Eye (tissue), 1 donor: ENCODE measurements at places on chromosomes 7 and 10.

DNA sequence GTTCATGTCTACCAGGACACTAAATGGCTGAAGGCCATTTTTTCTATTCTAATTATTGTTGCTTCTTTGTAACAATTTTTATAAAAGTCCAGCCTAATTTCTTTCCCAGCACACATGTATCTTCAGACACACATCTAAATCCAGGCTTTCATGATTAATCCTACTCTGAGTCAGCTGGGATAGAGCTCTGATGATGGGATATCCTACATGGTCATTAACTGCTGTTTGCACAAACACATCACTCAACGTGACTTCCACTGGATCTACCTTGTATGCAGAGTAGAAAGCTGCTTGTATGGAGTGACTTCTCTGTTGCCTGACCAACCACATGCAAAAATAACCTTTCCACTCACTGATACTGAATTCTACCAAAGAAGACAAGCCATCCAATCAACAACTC, 260.9 kb downstream of the AHR start:
- no peak for DNase-seq

GRCh38 chr7:105346593-105347322, 42.0 kb downstream of the SRPK2 start:
- DNase-seq, result no peak

GRCh38 chr10:78960316-78960800, 108.4 kb upstream of the ZMIZ1 start:
- peak; percentile 69 for DNase-seq

DNA sequence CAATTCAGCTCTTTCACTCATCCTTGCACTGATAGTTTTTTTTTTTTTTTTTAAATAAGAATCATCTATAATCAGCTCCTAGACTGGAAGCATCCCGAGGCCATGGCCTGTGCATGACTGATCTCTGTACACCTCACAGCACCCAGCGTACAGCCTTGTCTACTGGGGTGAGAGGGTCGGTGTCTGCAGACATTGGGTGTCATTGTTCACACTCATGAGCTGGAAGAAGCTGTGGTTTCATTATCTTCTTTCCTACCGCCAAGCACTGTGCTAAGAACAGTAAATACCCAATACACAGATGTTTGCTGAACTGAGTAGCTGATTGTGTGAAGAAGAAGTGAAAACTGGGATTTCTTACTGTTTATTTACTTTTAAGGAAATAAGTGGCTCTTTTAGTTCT, 123.6 kb downstream of the CLEC2L start:
- DNase-seq, result no peak

DNA sequence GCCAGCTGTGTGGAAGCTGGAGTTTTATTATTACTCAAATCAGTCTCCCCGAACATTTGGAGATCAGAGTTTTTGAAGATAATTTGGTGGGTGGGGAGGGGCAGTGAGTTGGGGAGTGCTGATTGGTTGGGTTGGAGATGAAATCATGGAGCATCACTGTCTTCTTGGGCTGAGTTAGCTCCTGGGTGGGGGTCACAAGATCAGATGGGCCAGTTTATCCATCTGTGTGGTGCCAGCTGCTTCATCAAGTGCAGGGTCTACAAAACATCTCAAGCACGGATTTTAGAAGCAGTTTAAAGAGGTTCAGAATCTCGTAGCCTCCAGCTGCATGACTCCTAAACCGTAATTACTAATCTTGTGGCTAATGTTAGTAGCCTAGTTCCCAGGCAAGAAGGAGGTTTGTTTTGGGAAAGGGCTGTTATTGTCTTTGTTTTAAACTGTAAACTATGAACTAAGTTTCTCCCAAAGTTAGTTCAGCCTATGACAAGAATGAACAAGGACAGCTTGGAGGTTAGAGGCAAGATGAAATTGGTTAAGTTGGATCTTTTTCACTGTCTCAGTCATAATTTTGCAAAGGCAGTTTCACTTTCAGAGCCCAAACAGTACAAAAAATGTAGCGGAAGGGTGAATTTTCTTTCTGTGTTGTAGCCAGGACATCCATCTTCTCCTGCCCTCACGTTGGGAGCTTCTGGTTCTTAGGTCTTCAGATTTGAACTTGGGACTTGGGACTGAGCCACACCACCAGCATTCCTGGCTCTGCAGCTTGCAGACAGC, 43.1 kb downstream of the KLF6 start:
- no peak for DNase-seq

DNA sequence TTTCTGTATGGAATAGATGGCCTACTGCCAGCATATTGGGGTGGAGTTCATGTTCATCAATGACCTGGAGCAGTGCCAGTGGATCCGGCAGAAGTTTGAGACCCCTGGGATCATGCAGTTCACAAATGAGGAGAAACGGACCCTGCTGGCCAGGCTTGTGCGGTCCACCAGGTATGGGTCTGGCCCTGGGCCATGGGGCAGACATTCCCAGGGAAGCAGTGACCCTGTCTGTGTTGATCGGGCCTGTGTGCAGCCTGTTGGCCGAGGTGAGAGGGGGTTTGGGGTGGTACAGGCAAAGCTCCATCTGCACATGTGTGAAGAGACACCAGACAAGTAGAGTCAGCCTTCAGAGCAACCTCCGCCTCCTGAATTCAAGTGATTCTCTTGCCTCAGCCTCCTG, 67.3 kb downstream of the OGDH start:
- no peak for DNase-seq

DNA sequence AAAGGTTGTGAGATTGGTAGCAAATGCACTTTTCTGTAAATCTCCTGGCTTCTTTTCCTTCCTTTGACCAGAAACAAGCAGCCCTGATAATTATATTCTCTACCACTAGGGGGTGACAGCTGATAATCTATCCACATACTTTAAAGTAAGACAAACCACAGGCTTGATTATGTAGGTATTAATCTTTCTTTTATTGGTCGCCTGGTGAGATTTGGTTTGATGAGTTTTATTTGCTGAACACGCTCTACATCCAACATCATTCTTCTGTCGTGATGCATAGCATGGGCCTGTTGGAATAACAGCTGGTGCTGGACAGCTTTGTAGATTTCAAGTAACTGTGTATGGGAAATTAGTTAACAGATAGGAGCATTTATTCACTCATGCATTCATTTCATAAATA, 63.5 kb downstream of the ZNF365 start:
- DNase-seq, result peak; percentile 87

- no peak for DNase-seq
Measured at GRCh38 chr10:103449208-103450144, 2.7 kb downstream of the CALHM2 start.

GRCh38 chr7:7706101-7706511, 12.3 kb downstream of the RPA3 start:
- no peak for DNase-seq

GRCh38 chr7:102897211-102897631, 15.6 kb upstream of the LRRC17 start:
- DNase-seq, result peak; percentile 27

DNA sequence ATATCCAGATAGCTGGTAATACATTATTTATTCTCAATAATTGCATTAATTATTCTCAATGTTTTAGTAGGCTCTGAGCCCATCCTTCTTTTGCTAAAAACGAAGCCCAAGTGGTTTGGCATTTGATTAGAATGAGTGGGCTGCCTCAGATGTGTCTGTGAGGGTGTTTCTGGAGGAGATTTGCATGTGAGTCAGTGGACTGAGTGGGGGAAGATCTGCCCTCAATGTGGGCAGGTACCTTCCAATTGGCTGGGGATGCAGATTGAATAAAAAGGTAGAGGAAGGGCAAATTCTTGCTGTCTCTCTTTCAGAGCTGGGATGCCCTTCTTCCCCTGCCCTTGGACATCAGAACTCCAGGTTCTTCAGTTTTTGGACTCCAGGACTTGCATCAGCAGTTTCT, 290.6 kb upstream of the SMIM30 start:
- DNase-seq, result no peak

GRCh38 chr7:95933618-95934017, 161.3 kb downstream of the DYNC1I1 start:
- no peak for DNase-seq

DNA sequence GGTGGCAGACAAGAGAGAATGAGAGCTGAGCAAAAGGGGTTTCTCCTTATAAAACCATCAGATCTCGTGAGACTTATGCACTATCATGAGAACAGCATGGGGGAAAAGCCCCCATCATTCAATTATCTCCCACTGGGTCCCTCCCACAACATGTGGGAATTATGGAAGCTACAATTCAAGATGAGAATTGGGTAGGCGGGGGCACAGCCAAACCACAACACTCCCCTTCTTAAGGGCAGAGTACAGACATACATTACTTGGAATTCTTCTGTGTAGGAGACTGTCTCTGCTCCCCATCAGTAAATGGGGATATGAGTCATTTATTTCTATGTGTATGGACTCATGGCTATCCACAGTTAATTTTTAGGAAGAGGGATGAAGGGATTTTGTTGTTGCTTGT, 31.2 kb downstream of the FAM171A1 start:
- no peak for DNase-seq

DNA sequence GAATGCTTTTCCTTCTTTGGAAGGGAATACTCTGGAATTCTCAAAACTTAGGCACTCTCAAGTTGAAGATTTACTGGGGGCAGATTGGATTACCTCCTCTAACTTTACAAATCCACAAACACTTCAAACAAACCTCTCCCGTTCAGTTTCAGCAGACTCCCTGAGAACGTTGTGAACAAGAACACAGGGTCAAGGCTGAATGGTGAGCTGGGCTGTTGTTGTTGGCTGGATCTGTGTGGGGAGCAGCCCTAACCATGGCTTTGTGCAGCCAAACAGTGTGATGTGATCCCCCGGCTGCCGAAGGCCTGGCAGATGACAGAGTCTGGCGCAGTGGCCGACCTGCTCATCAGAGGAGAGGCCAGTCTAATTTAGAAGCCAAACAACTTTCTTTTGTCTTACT, 93.1 kb downstream of the BMPER start:
- no peak for DNase-seq

DNA sequence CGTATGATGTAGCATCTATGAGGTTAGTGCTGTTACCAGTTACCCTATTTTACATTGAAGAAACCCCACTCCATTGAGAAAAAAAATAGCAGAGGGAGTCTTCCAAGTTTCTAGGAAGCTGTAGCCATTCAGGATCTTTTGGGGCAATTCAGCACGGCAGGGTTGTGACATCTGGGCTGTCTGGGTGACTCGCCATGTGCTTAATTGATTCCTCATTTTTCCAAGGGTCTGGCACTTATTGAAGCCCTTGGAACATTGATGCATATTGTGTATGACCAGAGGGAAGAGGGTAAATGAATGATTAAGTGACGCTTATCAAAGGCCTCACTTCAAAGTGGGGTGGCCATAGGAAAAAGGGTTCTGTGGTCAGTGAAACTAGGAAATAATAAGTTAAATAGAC, 248.7 kb downstream of the ARHGAP12 start:
- DNase-seq, result no peak

- DNase-seq, result peak; percentile 74
Measured at GRCh38 chr10:119029613-119030420, at the start of gene NANOS1. TSS of gene NANOS1 (plus strand) at chr10:119029714. CDS start at chr10:119029802, 88 bp downstream.

DNA sequence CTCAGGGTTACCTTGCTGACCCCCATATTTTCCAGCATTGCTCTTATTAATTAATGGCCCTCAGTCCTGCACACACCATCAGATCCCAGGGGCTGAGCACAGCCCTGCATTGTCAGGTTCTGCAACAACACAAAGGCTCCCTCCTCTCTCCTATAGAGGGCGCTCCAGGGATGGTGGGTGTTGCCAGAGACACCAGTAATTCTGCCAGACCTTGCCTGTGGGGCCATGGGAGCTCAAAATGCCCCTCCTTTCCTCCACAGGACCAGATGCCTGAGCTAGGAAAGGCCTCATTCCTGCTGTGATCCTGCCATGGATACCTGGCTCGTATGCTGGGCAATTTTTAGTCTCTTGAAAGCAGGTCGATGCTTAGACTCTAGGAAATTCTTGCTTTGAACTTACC, 42.8 kb upstream of the PRSS58 start:
- DNase-seq, result no peak

GRCh38 chr7:47954231-47954911, 6.1 kb upstream of the PKD1L1 start:
- DNase-seq, result no peak

- no peak for DNase-seq
Measured at GRCh38 chr10:33801705-33802104, 467.2 kb upstream of the NRP1 start.

- DNase-seq, result no peak
Measured at GRCh38 chr10:99374972-99375371, 45.8 kb downstream of the CNNM1 start.
